ENCODE measurements at places on chromosomes 6 and 20.

DNA sequence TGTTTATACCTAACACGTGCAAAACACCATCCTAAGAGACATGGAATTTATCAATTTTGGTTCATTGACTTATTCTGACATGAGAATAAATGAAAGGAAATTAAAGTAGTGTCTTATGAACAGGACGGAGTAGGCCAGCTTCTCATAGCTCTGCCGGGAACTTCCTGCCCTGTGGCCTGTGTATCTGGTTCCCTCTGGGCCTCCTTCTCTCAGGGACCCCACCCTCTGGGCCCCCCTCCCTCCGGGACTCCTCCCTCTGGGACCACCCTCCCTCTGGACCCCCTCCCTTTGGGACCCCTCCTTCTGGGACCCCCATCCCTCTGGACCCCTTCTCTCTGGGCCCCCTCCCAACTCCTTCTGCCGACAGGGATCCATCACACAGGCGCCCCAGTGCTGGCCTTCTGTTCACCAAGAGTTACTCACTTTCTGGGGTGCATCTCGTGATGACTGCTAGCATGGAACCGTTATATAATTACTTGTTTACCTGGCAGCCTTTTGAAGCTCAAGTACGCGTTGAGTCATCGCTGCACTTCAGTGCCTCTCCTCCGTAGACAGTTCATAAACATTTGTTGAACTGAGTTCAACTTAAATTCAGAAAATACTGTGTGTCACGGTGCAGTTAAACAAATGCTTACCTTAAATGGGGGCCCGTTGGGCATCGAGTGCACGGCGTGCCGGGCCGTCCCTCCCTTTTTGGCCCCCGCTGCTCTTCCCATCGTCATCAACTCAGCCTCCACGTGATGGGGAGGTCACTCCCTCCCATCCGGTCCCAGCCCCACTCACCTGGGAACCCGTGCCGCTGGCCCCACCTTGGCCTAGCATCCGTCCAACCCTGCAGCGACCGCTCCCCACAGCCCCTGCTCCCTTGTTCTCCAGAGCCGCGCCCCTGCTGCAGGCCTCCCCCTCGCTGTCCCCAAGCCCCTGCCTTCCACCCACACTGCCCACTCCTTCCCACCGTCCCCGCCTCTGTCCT, 8.1 kb downstream of the CCR6 start:
- no peak for DNase-seq

DNA sequence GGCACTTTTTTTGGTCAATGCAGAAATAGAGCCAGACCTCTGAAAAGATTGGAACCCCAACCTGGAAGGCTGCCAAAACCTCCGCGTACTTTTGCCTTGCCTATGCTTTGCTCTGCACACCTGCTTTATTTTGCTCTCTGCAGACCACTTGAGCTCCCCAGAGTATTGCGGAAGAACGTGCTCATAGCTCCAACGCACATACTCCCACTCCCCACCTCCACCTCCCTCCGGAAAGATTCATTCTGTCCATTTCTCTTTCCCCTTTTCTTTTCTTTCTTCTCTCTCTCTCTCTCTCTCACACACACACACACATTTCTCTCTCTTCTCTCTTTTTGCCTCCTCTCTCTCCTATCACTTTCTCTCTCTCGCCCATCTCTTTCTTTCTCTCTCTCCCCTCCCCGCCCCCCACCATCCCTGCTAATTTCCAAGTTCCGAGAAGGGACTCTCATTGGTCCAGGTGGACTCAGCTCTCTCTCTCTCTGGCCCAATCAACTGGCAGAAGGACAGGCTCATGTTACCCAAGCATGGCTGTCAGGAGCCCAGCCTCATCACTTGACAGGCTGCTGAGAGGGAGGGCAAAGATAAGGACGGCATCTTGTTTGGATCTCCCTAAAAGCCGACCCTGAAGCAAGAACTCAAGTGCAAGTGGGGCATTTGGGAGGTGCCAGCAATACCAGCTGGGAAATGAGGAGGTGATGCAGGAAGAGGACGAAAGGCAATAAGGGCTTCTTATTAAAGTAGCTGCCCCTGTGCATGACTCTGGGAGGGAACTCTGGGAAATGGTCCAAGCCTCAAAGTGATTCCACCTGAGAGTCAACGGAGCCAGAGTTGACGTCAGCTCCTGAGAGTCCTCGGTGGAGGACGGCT, 246.1 kb downstream of the LY86 start:
- no peak for DNase-seq

DNA sequence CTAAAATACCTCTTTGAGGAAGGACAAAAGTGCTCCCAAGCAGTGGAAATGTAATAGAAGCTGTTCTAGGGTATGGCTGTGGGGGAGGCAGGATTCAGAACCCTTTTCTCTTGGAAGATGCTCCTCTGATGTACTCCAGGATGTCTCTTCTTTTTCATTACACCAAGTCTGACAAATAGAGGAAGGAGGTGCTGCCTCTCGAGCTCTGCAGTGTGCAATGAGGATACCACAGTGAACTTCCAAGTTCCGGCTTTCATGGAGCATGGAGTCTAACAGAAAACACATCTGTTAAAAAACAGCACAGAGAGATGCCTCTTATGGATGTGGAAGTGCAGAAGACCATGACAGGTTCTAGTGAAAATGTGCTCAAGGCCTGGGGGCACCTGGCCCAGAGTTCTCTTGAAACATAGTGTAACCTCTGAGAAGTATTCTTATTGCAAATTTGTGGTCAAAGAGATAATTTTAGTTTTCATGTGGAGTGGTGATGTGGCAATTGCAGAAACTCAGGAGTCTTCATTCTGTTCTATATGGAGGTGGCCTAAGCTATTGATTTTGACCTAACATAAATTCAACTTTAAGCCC, 362.0 kb upstream of the CITED2 start:
- no peak for DNase-seq

- DNase-seq, result no peak
Observed at GRCh38 chr6:139515511-139515910, 141.1 kb upstream of the CITED2 start.

DNA sequence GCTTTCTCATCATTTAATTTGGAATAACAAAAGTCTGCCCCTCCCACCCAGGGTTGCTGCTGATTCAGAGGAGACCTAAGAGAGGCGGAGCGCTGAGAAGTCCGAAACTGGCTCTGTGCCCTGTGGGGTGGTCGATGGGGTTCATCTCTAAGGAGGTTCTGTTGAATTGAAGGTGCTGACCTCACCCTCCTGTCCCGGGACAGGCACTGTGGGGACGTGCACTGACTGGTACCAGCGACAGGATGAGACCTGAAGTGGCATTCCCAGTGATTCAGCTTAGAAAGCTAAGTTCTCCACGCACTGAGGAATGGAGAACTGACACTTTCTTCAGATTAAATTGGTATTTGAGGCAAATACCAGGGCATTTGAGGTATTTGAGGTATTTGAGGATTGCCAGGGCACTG, 1.3 kb downstream of the GUCA1B start:
- DNase-seq, result no peak

GRCh38 chr6:69735027-69735426, 61.8 kb downstream of the LMBRD1 start:
- DNase-seq, result no peak

DNA sequence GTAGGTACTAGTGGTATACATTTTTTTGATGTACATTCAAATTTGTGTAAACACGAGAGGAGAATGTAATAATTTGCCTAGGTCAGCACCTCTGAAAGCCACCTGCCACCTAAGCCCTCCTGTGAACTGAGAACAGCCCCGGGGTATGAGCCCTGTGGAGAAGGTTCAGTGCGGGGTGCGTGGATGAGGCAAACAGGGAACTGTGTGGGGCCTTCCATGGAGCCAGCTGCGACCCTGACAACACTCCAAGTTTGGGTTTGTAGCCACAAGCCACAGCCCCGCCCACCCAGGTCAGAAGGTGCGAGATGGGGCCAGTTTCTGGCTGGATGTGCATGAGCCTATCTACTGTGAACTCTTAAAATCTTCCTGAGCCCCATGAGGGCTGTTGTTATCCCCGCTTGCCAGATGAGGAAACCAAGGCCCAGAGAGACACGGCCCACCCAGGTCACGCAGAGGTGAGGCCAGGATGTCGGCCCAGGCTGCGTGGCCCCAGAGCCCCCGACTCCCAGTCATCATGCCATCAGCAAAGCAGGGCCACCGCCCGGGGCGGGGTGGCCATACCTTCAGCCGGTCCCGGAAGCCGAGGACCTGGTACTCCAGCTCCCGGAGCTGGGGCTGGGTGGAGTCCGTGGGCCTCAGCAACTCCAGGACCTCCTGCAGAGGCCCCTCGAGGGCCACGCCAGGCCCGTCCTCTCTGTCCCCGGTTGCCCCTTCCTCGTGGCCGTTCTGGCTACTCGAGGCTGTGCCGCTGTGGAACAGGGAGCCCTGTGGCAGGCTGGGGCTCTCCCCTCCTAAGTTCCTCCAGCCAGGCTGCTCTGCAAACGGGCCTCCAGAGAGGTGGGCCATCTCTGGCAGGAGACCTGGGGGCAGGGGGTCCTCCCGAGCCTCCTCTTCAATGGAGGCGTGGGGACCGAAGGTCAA, 89.6 kb downstream of the RIPOR3 start:
- no peak for DNase-seq

GRCh38 chr6:75206576-75207342, 906 bp upstream of the COL12A1 start:
- DNase-seq, result no peak

- DNase-seq, result no peak
Observed at GRCh38 chr6:158468666-158469065, 91.2 kb upstream of the TMEM181 start.

DNA sequence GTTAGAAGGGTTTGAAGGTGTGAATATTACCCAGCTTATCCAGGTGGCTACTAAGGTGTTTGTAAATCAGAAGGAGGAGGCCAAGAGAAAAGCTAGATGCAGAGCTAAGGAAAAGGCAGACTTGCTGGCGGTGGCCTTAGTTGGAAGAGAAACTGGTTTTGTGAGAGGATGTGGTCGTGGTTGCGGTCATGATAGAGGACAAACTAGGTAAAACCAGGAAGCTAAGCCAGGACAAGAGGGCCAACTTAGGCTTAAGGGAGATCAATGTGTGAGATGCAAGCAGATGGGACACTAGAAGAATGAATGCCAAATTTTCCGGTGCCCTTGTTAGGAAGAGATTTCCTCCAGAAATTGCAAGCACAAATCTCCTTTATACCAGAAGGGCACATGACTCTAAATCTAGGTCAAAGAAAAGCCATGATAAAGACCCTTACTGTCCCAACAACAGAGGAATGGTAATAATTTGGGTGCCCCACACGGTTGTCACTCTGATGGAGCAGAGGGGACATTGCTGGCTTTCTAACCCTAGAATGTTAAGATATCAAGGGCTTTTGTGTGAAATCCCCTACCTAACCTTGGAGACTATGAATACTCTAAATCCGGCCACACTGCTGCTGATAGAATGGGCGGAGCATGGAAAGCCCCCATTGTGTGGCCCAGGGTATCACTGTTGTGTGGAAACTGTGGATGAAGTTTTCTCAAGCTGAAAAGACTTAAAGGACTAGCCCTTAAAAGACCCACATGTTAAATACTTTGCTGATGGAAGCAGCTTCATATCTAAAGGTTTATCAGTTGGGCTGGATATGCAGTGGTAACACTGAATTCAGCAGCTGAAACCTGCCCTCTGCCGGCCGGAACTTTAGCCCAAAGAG, 7.8 kb downstream of the IL22RA2 start:
- no peak for DNase-seq

DNA sequence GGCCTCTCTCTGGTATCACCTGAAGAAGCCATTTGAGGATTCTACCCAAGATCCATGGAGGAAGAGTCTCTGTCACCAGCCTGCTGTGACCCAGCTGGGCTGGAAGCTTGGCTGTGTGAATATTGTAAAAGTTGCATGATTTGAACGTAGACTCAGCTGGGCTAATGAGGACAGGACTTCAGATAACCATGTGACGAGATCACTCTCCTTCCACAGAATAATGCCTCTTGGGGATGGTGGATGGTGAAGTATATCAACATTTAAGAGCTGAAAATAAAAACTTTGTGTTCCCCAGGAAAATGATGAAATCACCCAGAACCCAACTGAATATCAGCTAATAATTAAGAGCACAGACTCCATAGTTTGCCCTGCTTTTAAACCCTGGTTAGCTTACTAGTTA, 427.9 kb downstream of the CD83 start:
- no peak for DNase-seq
